Activated CD8-positive, alpha-beta memory T cell treated with anti-CD3 and anti-CD28 coated beads for 1 hour (primary cell): ENCODE measurements at places on chromosomes 1 and 21.

- DNase-seq: no peak
Observed at GRCh38 chr1:246639732-246640131, 73.5 kb downstream of the CNST start.

DNA sequence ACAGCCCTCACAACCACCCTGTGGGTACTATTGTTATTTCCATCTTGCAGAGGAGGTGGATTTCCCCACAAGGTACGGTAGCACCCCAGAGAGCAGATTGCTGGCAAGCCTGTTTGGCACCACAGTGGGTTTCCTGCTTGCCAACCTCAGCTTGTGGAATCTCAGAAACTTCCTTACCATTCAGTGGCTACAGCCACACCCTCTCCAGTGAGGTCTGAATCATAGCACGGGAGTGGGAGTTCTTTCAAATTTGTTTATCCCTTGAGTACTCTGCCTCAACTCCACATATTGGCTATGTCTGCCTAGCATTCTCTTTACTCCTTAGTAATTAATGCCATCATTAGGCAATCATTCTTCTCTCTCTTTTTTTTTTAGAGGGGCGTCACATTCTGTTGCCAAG, 162.1 kb downstream of the PTPRU start:
- no peak for DNase-seq

GRCh38 chr1:53685272-53686051, 53.5 kb downstream of the GLIS1 start:
- no peak for DNase-seq

DNA sequence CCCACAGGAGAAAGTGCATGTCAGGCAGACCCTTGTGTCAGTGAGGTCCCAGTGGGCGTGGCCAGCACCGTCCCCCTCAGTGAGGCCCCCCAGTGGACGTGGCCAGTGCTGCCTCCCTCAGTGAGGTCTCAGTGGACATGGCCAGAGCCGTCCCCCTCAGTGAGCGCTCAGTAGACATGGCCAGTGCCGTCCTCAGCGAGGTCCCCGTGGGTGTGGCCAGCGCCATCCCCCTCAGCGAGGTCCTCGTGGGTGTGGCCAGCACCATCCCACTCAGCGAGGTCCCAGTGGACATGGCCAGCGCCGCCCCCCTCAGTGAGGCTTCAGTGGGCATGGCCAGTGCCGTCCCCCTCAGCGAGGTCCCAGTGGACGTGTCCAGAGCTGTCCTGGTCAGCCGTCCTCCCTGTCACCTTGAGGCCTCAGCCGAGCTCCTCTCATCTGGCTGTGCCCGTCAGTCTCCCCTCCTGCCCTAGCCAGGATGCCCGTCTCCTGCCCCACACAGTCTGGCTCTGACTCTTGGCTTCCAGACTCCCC, 35.5 kb downstream of the PDE9A start:
- no peak for DNase-seq

- DNase-seq: no peak
Observed at GRCh38 chr21:31983554-31983953, 110.7 kb downstream of the HUNK start.

DNA sequence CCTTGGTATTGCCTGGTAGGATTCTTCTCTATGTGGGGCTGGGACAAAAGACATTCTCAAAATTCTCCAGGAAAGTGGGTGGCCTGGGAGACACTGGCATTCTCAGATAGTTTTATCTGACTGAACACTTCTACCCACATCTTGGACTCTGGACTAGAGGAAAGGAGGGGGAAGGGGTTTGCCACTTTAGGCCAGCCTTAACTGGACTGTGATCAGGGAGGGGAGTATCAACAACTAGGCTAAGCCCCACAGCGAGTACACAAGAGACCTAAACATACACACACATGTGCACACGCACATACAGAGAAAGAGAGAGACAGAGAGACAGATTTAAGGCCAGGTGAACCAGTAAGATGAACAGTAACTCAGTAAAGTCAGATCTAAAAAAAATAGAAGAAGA, 1.2 kb upstream of the SEMA6C start:
- DNase-seq: no peak

- DNase-seq: no peak
Observed at GRCh38 chr1:11138952-11139351, 39.3 kb upstream of the EXOSC10 start.

DNA sequence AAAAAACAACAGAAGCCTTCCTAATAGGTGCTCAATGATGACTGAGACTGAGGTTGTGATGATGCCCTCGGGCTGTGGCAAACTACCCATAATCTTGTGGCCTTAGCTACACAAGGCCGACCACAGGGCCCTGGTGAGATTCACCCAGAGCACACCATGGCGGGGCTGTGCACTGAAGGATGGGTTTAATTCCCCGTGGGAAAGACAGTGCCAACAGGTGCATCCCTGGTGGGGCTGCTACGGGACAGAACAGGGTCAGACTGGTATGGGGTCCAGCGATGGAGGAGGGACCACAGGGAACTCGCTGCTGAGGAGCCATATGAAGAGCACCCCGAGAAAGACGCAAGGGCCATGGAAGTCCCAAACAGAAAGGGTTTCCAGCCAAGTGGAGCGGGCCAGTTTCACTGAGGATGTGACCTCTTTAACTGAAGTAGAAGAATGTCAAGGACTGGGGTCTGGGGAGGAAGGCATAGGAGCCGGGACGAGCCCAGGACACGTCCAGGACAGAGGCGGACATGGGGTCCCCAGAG, 21.3 kb downstream of the PRDM15 start:
- no peak for DNase-seq

DNA sequence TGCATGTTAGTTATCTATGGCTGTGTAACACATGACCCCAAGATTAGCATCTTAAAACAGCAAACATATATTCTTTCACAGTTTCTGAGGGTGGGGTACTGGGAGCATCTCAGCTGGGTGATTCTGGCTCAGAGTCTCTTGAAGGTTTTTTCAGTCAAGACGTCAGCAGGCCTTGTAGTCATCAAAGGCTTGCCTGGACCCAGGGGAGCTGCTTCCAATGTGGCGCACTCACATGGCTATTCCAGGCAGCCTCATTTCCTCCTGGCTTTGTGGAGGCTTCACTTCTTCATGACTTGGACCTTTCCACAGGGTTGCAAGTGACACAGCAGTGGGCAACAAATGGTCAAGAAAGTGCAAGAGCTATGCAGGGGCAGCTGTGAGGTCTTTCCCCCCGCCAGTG, 114.7 kb downstream of the ACTL8 start:
- no peak for DNase-seq

- DNase-seq: no peak
Observed at GRCh38 chr1:175714350-175714749, 29.0 kb downstream of the TNR start.

- DNase-seq: no peak
Observed at GRCh38 chr1:50667272-50667671, 244.0 kb upstream of the DMRTA2 start.

DNA sequence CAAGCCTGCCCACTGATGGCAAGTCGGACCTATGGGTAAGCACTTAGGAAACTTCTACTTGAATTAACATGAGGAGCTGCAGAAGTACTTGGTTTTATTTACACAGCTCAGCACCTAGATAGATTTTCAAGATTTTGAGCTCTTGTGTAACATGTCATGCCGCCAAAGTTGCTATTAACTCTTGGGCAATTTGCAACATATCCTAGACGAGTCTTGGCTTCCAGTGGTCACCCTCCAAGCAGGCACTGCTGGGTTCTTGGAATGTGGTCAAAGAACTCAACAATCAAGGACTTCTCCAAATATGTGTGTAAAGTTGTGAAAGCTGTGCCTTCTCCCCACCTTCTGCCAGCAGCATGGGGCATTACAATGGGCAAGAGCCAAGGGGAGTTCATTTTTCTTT, 17.8 kb upstream of the GUCA2B start:
- no peak for DNase-seq

- no peak for DNase-seq
Observed at GRCh38 chr1:35507947-35508346, 49.3 kb downstream of the KIAA0319L start.

DNA sequence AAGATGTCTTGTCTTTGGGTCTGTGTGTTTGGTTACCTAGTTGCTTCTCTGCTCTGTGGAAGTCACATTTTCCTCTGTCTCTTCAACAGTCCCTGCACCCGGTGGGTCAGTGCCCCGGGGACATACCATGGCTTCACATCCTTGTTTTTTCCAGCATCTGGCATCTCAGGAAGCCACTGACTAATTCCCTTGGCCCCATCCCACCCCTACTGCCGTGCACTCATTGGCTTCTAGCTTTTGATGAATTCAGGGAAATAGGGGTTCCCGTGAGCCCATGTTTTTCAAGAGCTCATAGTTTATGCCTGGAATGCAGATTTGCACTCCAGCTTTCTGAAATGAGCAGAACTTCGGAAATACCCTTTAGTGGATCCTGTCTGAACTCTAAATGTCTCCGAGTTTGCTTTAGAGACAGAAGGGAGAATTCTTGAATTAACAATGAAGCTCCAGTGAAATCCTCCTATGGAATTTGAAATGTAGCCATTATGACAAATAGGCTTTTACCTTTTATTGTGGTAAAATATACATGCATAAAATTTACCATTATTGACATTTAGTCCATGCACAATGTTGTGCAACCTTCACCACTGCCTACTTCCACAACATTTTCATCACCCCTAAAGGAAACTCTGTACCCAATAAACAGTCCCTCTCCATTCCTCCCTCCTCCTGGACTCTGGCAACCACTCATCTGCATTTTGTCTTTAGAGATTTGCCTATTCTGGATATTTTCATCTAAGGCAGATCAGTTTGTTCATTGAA, 67.5 kb downstream of the CLIC6 start:
- no peak for DNase-seq

DNA sequence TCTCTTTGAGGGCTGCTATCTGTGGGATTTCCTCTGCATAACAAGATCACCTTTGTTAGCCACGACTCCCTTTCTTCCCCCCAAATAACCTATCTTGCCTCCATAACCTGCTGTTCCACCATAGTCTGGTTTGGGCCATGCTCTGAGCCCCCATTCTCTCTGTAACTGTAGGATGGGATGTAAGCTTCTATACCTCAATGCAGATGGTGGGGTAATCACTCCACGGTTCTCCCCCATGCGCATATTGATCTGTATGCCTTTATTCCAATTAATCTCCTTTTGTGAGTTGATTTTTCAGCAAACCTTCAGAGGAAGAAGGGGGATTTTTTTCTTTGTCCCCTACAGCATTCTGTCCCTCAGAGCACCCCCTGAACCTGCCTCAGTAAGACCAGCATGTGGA, 170.1 kb upstream of the IRF2BP2 start:
- DNase-seq: no peak

DNA sequence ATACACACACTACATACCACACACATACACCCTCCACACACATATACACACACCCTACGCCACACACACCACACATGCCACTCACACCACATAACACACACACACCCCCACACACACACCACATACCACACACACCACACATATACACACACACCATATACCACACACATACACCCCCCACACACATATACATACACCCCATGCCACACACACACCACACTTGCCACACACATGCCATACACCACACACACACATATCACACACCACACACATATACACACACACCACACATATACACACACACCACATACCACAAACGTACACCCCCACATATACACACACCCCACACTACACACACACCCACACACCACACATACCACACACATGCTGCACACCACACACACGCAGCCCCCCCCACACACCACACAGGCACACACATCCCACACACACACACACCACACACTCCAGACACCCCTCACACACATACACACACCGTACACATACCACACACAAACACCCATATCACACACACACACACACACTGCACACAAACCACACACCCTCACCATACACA, 76.7 kb upstream of the TMPRSS2 start:
- DNase-seq: no peak

DNA sequence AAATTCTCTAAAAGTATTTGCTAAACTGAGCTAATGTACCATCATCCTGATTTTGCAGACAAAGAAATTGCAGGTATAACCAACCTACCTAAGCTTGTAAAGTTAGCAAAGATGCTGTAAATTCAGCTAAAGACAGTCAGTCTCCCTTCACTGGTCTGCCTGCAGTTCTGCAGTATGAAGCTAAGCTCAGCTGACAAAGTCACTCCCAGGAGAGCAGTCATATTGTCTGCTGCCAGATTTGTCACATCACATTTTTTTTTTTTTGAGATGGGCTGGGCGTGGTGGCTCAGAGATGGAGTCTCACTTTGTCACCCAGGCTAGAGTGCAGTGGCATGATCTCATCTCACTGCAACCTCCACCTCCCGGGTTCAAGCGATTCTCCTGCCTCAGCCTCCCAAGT, 8.9 kb upstream of the CMPK1 start:
- DNase-seq: no peak

DNA sequence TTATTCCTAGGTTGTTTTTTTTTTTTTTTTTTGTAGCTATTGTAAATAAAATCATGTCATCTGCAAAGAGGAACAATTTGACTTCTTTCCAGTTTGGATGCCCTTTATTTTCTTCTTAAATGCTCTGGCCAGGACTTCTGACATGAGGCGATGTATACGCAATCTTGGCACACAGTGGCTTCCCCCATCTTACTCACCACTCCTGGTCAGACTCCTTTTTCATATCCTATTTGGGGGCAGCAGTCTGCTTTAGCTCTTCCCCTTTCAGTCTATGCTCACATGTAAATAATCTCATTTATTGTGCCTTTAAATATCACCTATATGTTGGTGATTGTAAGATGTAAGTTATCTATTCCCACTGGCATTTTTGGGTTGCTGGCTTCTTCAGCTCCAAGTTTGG, 56.1 kb downstream of the SLAMF6 start:
- no peak for DNase-seq

- no peak for DNase-seq
Observed at GRCh38 chr1:3787349-3787715, 9.0 kb downstream of the LRRC47 start.

DNA sequence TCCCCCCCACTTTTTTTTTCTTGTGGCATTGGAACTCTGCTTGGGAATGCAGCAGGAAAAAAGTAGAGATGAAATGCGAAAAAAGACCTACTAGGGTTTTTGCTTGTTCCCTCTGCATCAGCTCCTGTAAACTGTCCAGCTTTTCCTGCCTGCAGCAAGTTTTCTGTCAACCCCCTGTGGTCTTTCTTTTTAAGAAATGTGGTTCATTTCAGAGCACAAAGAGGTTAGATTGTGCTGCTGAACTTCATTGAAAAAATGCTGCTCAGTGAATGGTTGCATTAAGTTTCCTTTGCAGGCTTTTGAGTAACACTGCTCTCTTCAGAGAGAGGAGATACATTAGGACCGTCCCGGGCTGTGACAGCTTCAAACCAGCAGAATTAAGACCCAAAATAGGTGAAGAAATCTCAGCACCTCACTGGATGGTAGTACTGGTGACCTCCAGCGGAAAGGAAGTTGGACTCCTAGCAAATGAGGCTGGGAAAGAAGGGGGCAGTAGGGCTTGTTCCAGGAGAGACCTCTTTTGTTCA, 80.7 kb downstream of the NDUFS5 start:
- DNase-seq: no peak

- no peak for DNase-seq
Observed at GRCh38 chr1:232486454-232487207, 143.3 kb downstream of the SIPA1L2 start.

DNA sequence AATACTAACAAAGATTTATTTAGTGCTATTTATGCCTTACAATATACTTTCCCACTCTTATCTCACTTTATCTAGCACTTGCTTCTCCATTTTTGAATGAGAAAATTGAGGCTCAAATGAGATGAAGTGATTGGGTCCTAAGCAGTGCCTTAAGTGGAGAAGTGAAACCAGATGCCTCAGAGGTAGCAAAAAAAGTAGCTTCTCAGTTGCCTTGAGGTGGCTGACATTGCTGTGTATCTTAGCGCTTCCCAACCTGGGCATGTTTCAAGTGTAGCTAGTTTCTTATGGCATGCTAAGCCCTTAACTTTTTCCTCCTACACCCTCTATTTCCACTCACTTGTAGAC, 390.4 kb downstream of the OMA1 start:
- no peak for DNase-seq

- no peak for DNase-seq
Observed at GRCh38 chr1:183203094-183203493, 17.0 kb downstream of the LAMC2 start.
